ENCODE measurements at places on chromosomes 11 and 22. TPM values are rescaled to one million over a fixed set of nuclear protein-coding genes. Genes with fewer than 3 reads are reported as not detected.
A peak's percentile ranks its signal among the peaks of the same experiment; 100 is the strongest.

DNA sequence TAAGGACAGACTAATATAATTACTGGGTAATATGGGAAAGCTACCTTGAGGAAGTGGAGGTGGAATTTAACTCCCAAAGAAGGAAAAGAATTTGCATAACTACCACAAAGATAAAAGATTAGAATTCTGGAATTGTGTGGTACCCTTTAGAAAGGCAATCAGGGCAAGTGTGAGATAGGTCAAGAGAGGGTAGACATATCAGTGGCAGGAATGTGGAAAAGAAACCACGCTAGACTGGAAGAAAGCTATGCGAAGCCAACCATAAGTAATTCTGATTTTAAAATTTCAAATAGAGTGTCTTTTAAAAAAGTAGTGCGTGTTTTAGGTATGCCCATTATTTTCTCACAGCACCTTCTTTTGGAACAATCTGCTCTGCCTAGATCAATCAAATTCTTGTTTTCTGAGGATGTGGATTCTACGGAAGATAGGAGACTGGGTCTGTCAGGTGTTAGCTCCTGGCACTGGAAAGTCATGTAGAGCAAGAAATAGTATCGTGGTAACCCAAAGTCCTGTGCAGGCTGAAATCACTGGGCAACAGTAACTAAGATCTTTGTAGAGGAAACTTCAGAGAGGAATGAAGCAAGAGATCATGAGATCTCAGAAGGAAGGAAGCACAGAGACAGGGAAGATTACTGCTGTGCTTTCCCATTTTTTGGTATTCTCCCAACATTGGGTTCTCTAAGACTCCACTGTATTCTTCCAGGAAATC lies 111.3 kb upstream of the MTMR2 start:
- H3K36me3 ChIP-seq, result no peaks in the 10 kb centered on the region
- H3K27ac ChIP-seq, result no peak overlapping the region
- H3K4me3 ChIP-seq, result no peak overlapping the region
- H3K27me3 ChIP-seq, result no peaks in the 10 kb centered on the region
- H3K4me1 ChIP-seq, result peaks cover 30% of the 10 kb centered on the region

- H3K36me3 ChIP-seq, result no peaks in the 10 kb centered on the region
- no peak for DNase-seq
- H3K27ac ChIP-seq, result no peak overlapping the region
These were observed 2.7 kb upstream of the PIM3 start for GRCh38 chr22:49957826-49958365.

GRCh38 chr11:74185695-74186094 lies 14.6 kb downstream of the PPME1 start:
- H3K27ac ChIP-seq, result no peak overlapping the region
- H3K36me3 ChIP-seq, result no peaks in the 10 kb centered on the region
- peak; percentile 23 for DNase-seq
- peaks cover 6% of the 10 kb centered on the region for H3K4me1 ChIP-seq
- H3K4me3 ChIP-seq, result no peak overlapping the region

DNA sequence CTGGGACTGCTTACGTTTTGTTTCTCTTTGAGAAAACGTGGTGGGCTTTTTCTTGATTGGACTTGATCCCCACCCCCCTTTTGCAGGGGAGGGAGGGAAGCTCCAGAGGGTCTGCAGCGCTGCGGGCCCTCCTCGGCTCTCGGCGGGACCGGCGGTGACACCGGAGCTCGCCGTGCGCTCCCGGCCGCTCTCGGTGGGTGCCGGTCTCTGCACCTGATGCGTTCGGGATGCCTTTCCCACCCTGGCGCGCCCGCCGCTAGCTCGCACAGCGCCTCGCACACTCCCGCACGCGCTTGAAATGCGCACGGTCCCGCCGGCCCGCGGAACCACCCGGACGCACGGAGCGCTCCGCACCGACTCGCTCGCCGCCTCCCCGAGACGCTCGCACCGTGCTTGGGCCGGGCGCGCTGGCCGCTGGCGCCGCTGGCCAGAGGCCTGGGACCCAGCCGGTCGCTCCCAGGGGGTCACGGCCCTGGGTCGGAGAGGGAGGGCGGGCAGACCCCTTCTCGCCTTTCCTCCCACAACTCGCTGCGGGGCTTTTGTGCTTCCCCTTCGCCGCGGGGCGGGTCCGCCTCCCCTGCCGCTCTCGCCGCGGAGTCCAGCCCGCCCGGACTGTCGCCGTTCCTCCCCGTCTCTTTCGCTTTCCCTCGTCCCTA lies 1.0 kb downstream of the ZBTB16 start:
- H3K27me3 ChIP-seq, result peaks cover 43% of the 10 kb centered on the region
- H3K4me3 ChIP-seq, result peak overlapping the region; percentile 74
- H3K27ac ChIP-seq, result no peak overlapping the region
- peak; percentile 57 for DNase-seq
- H3K4me1 ChIP-seq, result no peaks in the 10 kb centered on the region
- H3K36me3 ChIP-seq, result no peaks in the 10 kb centered on the region

DNA sequence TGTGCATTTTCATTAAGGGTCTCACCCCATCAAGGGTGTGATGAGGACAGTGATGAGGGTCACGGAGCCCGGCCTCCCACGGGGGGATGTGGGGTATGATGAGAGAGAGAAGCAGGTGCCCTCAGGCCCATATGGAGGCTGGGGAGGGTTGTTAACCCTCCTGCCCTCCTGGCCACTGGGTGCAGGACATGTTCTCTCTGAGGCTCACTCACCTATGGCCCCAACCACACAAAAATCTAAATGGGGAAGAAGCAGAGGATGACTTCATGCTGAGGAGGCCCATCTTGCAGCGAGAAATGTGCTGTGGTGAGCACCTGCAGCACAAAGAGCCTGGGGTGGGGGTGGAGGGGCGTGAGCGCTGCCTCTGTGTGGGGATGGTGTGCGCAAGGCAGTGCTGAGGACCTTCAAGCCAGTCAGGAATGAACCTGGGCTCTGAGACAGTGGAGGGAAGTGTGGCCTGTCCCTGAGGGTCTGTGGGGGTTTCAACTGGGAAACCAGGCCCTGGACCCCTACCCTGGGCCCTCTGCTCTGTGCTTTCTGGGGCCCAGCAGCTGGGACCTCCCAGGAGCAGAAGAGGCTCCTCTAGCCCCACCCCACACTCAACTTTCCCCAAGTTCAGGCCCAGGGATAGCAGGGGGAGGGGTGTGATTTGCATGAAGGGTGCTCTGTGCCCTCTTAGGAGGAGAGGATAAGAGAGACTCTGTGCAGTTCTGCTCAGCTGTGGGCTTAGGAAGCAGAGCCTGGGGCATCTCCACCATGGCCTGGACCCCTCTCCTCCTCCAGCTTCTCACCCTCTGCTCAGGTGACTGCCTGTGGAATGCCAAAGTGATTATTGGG lies 43.0 kb upstream of the TOP3B start:
- no peak overlapping the region for H3K4me3 ChIP-seq
- H3K27me3 ChIP-seq, result no peaks in the 10 kb centered on the region
- no peak for DNase-seq
- H3K27ac ChIP-seq, result no peak overlapping the region

GRCh38 chr11:97157221-97157740 lies 767.5 kb downstream of the JRKL start:
- H3K27ac ChIP-seq, result no peak overlapping the region
- DNase-seq, result no peak
- no peaks in the 10 kb centered on the region for H3K4me1 ChIP-seq
- H3K4me3 ChIP-seq, result no peak overlapping the region

DNA sequence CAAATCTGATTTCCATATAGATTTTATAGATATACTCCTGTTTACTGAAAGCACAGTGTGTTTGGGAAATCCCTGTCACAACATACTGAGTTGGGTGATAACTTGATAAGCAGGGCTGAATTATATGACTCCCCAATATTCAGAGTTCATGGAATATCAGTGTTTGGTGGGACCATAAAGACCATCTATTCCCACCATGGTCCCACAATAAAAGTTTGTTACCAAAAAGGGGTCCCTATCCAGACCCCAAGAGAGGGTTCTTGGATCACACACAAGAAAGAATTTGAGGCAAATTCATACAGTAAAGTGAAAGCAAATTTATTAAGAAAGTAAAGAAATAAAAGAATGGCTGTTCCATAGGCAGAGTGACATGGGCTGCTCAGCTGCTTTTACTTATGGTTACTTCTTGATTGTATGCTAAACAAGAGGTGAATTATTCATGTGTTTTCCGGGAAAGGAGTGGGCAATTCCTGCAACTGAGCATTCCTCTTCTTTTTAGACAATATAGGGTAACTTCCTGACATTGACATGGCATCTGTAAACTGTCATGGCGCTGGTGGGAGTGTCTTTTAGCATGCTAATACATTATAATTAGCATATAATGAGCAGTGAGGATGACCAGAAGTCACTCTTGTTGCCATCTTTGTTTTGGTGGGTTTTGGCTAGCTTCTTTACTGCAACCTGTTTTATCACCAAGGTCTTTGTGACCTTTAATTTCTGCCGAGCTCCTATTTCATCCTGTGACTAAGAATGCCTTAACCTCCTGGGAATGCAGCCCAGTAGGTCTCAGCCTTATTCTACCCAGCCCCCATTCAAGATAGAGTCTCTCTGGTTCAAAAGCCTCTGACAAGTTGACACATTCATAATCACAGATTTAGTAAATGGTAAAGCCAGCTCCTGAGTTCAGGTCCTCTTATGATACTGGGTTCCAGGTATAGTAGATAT lies 240.6 kb upstream of the PDGFD start:
- H3K4me1 ChIP-seq, result no peaks in the 10 kb centered on the region
- H3K36me3 ChIP-seq, result no peaks in the 10 kb centered on the region
- no peaks in the 10 kb centered on the region for H3K27me3 ChIP-seq
- no peak overlapping the region for H3K27ac ChIP-seq
- no peak for DNase-seq

DNA sequence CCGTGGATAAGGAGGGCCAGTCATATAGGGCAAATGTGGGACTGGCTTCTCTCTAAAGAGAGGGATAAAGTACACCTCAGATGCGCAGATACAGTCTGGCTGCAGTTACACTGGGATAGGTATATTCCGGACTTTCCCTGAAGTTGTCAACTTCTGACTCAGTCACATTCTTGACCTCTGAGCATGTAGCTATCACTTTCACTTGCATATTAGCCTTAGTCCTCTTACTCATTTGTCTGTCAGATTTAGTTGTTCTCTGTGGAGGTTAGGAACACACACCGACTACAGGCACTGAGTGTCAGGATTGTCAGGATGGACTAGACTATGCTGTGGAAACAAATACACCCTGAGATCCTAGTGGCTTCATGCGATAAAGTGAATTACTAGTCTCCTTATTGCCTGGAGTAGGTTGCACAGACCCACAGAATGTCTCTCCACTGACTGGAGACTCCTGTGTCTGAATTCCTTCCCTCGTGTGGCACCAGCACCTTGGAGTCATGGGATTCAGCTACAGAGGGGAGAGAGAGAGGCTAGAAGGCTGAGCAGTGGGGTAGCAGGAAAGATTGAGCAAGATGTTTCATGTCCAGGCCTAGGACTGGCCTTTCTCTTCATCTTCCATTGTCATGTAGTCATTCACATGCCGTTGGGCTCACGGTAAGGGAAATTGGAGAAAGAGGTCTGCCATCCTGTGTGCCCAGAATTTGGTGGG lies 654.3 kb downstream of the NTM start:
- peak; percentile 83 for DNase-seq
- no peaks in the 10 kb centered on the region for H3K27me3 ChIP-seq
- no peak overlapping the region for H3K4me3 ChIP-seq
- peak overlapping the region; percentile 27 for H3K27ac ChIP-seq

GRCh38 chr11:89536926-89537325 lies 45.8 kb upstream of the NOX4 start:
- no peaks in the 10 kb centered on the region for H3K36me3 ChIP-seq
- H3K27ac ChIP-seq, result no peak overlapping the region
- DNase-seq, result no peak
- H3K27me3 ChIP-seq, result no peaks in the 10 kb centered on the region
- no peaks in the 10 kb centered on the region for H3K4me1 ChIP-seq

- DNase-seq, result no peak
- H3K27ac ChIP-seq, result no peak overlapping the region
- H3K36me3 ChIP-seq, result no peaks in the 10 kb centered on the region
- H3K4me3 ChIP-seq, result no peak overlapping the region
These were observed 348.2 kb downstream of the GUCY1A2 start for GRCh38 chr11:106670069-106670468.

DNA sequence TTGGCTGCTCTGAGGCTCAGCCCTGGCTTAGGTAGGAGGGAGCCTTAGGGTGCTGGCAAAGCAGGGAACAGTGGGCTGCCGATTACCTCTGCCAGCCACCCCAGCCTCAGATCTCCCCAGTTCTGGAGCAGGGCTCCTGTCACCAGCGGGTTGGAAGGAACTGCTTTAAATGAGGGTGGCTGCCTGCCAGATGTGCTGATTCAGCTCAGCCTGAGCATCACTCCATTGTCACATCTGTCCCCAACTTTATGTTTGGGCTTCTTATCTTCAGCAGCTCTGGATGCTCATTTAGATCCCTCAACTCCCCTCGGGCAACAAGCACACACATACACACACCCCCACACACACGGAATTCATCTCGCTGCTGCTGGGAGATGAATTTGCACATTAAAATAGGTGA lies 16.9 kb upstream of the ANKK1 start:
- no peak overlapping the region for H3K4me3 ChIP-seq
- peak; percentile 24 for DNase-seq
- H3K27ac ChIP-seq, result no peak overlapping the region

- H3K36me3 ChIP-seq, result no peaks in the 10 kb centered on the region
- no peaks in the 10 kb centered on the region for H3K27me3 ChIP-seq
- no peak overlapping the region for H3K27ac ChIP-seq
- no peak for DNase-seq
- H3K4me3 ChIP-seq, result no peak overlapping the region
These were observed 1.0 kb upstream of the MUC5AC start for GRCh38 chr11:1156506-1157340.

GRCh38 chr22:38255697-38256096 lies 17.1 kb downstream of the TMEM184B start:
- H3K27me3 ChIP-seq, result no peaks in the 10 kb centered on the region
- DNase-seq, result no peak
- no peaks in the 10 kb centered on the region for H3K36me3 ChIP-seq
- peaks cover 28% of the 10 kb centered on the region for H3K4me1 ChIP-seq
- no peak overlapping the region for H3K4me3 ChIP-seq
- peak overlapping the region; percentile 94 for H3K27ac ChIP-seq

- DNase-seq, result no peak
- no peaks in the 10 kb centered on the region for H3K4me1 ChIP-seq
- no peak overlapping the region for H3K27ac ChIP-seq
- H3K27me3 ChIP-seq, result no peaks in the 10 kb centered on the region
These were observed 150.1 kb downstream of the MN1 start for GRCh38 chr22:27651486-27651885.

- H3K36me3 ChIP-seq, result no peaks in the 10 kb centered on the region
- H3K4me3 ChIP-seq, result no peak overlapping the region
- no peak for DNase-seq
- no peaks in the 10 kb centered on the region for H3K27me3 ChIP-seq
- H3K4me1 ChIP-seq, result no peaks in the 10 kb centered on the region
These were observed 22.8 kb downstream of the INCENP start for GRCh38 chr11:62146476-62147200.

ACTN3 gene
- not detected for total RNA-seq

VWCE gene
- 0.76 TPM for total RNA-seq

MPZL2 gene
- not detected for total RNA-seq

BCL2L13 gene
- 74.1 TPM for total RNA-seq

Data from GM23248 (cell line).